ENCODE measurements at places on chromosomes 1 and 21.

- no peak for DNase-seq
Measured at GRCh38 chr1:248691567-248692155, 10.9 kb downstream of the OR14I1 start.

- no peak for DNase-seq
Measured at GRCh38 chr1:25343872-25344271, 5.7 kb downstream of the TMEM50A start.

- no peak for DNase-seq
Measured at GRCh38 chr1:70440642-70441391, 29.7 kb downstream of the CTH start.

GRCh38 chr1:82947278-82947677 lies 1051.7 kb downstream of the TTLL7 start:
- DNase-seq: no peak

DNA sequence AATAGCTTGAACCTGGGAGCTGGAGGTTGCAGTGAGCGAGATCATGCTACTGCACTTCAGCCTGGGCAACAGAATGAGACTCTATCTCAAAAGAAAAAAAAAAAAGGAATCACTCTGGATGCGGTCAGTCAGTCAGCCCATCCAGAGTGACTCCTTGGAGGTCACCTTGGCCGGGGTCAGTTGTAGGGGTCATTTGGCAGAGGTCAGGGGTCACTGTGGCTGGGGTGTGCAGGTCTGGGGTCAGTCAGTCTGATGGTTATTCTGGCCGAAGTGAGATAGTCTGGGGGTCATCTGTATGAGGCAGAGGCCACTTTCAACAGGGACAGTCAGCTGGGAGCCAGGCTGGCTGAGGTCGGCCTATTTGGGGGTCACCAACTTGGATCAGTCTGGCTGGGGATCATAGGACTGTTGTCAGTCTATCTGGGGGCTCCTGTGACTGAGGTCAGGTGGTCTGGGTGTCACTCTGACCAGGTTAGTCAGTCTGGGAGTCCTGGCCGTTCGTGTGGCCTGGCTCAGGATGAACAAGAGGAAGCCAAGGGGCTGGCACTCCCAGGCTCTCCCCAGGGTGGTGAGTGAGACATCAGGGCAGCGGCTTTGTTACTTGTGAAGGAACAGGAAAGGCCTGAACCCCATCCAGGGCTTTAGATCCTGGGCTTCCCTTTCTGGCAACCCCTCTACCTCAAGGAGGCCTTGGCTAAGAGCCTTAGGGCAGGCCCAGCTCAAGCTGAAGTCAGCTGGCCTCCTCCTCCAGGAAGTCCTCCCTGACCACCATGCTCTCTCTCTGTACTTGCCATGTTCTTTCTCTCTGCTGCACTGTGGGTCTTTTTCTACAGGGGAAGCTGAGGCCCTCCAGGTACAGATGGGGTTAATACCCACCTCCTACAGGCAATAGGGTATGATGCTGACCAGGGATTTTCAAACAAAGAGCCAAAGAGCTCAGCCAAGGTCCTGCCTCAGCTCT lies 15.1 kb downstream of the PTPRU start:
- DNase-seq: no peak

- DNase-seq: no peak
Measured at GRCh38 chr1:1928231-1929101, 9.4 kb upstream of the TMEM52 start.

DNA sequence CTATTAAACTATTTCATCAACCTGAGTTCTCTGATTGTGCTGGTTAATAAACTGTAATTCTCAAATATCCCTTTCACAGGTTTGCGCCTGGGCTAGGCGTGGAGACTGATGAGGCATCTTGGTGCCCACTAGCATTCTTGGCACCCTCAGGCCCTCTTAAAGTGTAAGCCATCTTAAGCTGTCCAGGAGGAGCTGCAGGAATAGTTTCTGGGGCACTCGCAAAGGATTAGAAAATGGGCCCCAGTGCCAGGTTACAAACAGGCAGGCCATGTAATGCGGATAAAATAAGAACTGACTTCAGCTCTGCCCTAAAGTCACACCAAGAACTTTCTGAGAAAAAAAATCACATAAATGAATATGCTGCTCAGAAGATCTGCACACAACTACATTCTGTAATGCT lies 1.1 kb downstream of the CASQ2 start:
- DNase-seq: no peak

DNA sequence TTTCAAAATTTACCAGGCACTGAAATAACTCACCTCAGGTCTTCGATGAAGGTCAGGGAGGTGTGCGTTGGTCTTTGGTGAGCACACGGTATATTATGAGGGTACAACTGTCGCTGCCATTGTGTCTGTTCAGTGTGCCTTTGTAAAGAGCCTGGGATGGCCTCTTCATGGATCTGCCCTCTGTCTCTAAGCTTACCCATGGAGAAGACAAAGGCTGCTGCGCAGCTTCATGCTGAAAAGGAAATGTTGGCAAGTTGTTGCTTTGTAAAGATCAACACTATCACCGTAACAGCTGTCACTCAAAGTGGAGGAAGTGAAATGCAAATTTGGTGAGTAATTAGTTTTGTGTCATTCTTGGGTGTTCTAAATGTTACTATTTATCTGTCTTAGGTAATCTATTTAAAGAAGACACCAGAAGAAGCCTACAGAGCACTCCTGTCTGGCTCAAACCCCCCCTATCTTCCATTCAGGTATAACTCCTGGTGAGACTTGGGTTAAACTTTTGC lies 71.6 kb downstream of the CDC14A start:
- no peak for DNase-seq

GRCh38 chr21:38887749-38888148 lies 82.0 kb downstream of the ETS2 start:
- DNase-seq: no peak

GRCh38 chr1:195053478-195053877 lies 1554.8 kb downstream of the KCNT2 start:
- no peak for DNase-seq

GRCh38 chr1:42684139-42684538 lies 1.9 kb downstream of the YBX1 start:
- DNase-seq: no peak
